DMS153 (cell line): ENCODE measurements at places on chromosomes 2 and 18.

- DNase-seq, result peak; percentile 67
Measured at GRCh38 chr18:77127769-77128671, 4.6 kb downstream of the MBP start.

GRCh38 chr2:229454934-229455631 lies 184.0 kb upstream of the PID1 start:
- no peak for DNase-seq

GRCh38 chr2:216160786-216161185 lies 51.6 kb downstream of the XRCC5 start:
- no peak for DNase-seq

DNA sequence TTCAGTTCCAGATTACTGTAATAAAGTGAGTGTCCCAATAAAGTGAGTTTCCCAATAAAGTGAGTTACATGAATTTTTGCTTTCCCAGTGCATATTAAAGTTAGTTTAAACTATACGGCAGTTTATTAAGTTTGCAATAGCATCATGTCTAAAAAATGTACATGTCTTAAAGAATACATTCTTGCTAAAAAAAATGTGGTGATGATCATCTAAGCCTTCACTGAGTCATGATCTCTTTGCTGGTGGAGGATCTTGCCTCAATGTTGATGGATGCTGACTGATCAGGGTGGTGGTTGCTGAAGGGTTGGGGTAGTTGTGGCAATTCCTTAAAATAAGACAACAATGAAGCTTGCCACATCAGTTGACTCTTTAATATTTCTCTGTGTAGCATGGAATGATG lies 664.2 kb downstream of the TDRD15 start:
- DNase-seq, result no peak

- no peak for DNase-seq
Measured at GRCh38 chr2:218658671-218659257, 659 bp downstream of the ZNF142 start.

DNA sequence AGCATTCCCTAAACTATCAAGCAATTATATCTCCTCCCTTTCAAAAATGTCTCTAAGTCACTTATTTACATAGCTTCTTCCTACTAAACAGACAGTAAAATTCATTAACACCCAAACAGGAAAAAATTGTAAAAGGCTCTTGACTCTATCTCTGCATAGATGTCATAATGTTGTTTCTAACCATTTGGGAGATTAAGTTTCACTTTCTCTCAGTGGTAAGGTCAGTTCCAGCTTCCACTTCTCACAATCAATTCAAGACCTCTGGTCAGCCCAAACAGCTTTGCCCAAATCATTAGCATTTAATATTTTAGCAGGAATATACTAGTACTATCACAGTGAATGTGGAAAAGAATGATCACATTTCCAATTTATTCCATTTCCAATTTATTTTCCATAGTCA lies 374.3 kb upstream of the MC4R start:
- DNase-seq, result no peak

- DNase-seq, result no peak
Measured at GRCh38 chr2:6999211-6999877, 82.1 kb downstream of the RNF144A start.

- DNase-seq, result no peak
Measured at GRCh38 chr2:68466778-68467076, 367 bp downstream of the FBXO48 start.

DNA sequence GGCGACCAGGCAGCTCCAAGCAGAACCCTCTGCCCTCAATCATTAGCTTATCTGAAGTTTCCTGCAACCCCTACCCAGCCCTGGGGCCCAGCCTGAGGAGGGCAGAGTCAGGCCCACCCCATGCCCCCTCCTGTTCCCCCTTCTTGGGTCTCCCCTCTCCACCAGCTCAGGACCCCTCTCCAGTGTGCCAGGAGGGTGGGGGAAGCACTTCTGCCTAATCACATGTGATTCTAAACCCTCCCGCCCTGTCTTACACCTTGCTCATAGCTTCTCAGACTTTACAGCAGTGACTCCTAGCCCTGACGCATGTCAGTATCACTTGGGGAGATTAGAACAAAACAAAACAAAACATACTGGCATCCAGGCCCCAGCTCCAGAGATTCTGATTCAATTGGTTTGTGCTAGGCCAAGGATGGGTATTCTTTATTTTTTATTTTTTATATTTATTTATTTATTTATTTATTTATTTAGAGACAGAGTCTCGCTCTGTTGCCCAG lies 42.5 kb upstream of the ASAP2 start:
- no peak for DNase-seq

- DNase-seq, result no peak
Measured at GRCh38 chr18:69626171-69626570, 225.5 kb downstream of the DOK6 start.

DNA sequence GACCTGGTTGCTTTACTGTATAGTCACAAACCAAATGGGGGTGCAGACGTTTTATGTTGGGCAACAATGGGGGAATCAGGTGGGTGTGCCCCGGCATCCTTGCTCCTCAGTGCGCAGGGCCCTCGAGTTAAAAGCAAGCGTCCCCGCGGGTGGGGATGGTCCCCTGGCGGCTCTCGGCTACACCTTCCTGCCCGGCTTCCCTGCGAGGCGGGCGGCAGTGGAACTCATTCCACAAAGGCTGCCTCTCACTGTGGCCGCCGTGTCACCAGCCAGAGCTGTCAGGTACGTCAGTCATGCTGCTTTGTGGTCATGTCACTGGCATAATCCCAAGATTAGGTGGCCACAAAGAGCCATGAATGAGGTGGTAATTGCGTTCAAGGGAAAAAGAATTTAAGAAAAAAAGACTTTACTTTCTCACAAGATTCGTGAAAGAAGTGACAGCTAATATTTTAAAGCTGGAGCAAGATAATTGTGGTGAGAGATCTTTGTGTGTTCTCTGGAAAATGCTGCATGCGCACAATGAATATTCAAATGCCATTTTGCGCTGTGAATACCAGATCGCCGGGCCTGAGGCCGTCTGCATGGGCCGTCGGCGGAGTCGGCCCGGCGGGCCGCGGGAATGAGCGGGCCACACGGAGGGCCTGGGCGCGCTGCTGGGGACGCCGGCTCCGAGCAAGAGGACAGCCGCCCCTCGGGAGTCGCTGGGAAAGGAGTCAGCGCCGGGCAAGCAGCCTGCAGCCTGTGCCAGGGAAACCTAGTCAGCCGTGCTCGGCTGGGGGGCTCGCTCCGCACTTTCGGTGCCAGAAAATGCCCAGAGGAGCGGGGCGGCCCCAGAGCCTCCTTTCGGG lies 82.3 kb upstream of the LDLRAD4 start:
- no peak for DNase-seq

GRCh38 chr2:51013933-51014526 lies 17.9 kb downstream of the NRXN1 start:
- peak; percentile 30 for DNase-seq

DNA sequence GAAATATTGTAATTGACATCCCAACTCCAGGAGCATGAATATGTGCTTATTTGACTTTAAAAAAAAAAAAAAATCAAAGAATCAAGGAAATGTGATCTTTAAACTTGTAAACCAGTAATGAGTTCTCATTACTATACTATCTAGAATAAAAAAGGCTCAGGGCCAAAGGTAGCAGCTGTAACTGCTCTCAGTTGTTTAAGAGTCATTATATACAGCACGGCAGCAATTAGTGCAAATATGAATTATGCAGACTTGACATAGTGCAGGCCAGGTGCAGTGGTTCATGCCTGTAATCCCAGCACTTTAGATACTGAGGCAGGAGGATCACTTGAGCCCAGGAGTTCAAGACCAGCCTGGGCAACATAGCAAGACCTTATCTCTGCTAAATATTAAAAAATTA lies 125.7 kb upstream of the TTC39C start:
- DNase-seq, result no peak

- DNase-seq, result no peak
Measured at GRCh38 chr2:200305797-200306195, 697 bp upstream of the SPATS2L start.

GRCh38 chr2:168583710-168584521 lies 127.8 kb downstream of the CERS6 start:
- DNase-seq, result peak; percentile 32

DNA sequence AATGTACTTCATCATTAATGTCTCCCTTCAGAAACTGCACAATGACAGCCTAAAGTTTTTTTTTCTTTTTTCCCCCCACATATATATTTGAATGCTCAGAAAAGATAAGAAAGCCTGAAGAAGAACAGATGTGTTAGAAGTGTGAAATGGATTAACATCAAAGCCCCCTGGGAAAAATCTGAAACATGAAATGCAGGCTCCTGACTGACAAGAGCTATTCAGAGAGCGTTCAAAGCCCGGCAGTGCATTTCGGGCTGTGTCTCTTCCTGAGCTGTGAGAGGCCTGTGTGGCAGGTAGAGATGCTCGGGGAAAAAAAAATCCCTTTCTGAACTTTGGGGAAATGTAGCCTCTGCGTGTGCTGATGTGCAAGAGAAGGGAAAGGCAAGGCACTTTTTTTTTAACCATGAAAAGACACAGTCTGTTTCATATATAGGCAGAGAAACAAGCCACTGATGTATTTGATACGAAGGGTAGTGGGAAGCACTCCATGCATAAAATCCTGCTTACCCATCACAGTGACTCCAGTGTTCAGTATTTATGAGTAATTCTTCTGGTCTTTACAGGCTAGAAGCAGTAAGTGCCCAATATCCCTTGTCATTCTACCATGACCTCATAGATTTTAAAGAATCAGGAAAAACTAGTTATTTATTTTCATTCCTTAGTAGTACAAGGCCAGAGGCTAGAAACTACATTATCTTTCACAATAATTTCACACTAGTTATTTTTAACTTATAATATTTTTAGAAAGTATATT lies 1574.2 kb upstream of the PIK3C3 start:
- DNase-seq, result no peak

DNA sequence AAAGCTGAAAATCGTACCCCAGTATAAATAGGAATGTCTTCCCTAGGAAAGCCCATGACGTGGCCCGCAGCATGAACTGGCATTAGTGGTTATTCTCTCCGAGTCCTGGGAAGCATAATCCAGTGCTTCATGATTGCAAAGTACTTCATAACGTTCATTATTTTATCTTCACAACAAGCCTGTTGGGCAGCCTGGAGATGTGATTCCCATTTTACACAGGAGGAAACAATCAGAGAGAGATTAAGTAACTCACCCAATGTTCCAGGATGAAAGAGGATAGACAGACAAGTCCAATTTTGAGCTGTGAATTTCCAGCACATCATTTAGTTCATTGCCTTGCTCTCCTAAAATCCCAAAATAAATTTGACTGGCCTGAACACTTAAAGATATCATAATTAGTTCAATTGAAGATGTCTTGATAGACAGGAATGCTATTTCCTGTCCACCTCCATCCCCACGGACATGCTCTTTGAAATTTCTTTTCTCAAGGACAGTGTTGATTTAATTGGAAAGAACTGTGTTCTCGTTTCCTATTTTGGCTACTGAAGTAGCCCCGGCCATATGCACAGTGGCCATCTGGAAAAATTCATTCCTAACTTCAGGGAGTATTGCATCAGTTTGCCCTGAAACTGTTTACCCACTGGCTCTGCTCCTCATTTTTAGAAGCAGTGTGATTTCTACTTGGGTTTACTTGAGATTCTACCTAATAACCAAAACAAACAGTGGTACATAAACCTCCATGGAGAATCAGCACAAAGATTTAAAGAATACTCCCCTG lies 93.9 kb downstream of the VWC2L start:
- DNase-seq, result no peak

- no peak for DNase-seq
Measured at GRCh38 chr2:109451671-109452070, 162.1 kb downstream of the SEPTIN10 start.

GRCh38 chr2:231673348-231673770 lies 35.0 kb upstream of the PTMA start:
- DNase-seq, result peak; percentile 94

- no peak for DNase-seq
Measured at GRCh38 chr18:79708412-79708811, 28.8 kb downstream of the CTDP1 start.

DNA sequence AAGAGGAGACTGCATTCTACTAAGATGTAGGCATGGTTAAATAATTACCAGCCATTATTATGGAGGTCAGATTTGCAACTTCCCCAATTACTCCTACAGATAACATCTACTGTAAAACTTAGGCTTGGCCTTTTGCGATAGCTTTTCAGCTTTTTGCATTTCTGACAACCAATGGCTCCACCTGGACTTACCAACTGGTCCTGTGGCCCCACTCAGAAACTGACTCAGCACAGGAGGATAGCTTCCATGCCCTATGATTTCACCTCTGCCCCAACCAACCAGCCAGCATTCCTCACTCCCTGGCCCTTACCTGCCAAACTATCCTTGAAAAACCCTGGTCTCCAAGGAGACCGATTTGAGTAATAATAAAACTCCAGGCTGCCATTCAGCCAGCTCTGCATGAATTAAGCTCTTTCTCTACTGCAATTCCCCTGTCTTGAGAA lies 28.2 kb downstream of the TUBB6 start:
- no peak for DNase-seq

GRCh38 chr18:68742206-68742605 lies 27.3 kb upstream of the TMX3 start:
- no peak for DNase-seq

DNA sequence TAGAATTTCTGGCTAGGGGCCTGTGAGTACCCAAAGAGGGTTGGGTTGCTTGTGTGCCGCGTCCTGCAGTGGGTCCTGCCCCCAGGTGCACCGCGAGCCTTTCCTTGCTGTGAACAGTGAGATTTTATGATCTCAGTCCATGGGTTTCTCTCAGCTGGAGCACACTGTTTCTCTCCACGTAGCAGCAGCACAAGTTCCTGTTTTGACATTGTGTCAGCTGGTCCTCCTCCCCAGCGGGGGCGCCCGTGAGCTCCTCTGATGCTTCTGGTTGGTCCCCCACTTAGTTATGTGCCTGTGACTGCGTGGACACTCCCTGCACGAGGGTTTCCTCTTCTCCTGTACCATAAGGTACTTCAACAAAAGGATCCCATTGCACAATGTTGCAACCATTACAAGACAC lies 29.8 kb downstream of the TSHZ1 start:
- DNase-seq, result no peak

DNA sequence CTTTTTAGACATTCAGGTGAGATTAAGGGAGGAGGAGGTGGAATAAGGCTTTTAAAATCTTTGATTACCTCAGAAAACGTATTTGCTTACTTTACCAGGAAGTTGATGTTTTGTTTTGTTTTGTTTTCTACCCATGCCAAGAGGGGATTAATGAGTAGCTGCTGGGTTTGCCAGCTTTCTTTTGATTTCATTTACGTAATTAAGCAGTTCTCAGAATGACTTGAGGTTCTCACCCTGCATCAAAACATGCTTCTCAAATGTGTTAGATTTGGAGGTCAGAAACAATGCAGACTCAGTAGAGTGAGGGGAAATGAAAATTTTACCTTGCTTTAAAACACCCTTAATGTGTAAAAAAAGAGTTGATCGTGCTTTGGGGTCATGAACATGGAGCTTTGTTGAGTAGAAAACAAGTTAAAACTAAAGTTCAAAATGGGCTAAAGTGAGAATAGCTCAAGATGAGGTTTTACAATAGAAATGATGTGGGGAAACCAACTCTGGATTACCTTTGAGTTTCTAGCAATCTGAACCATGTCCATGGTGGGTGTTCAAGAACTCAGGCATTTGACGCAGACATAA lies 217.1 kb upstream of the EPAS1 start:
- no peak for DNase-seq

- DNase-seq, result no peak
Measured at GRCh38 chr2:229943770-229944449, 21.6 kb downstream of the FBXO36 start.

- no peak for DNase-seq
Measured at GRCh38 chr18:14925281-14925709, 177.3 kb downstream of the ANKRD30B start.
